GM12891 (cell line): ENCODE measurements at places on chromosomes 7 and 10.

GRCh38 chr7:105637755-105638154 lies 56.5 kb upstream of the EFCAB10 start:
- no peak for DNase-seq

GRCh38 chr7:2080060-2080387 lies 152.7 kb downstream of the MAD1L1 start:
- no peak for DNase-seq

- DNase-seq, result no peak
Observed at GRCh38 chr7:100017300-100017699, 1.9 kb downstream of the ZKSCAN1 start.

GRCh38 chr10:5518143-5518542 lies 6.6 kb upstream of the CALML3 start:
- no peak for DNase-seq

DNA sequence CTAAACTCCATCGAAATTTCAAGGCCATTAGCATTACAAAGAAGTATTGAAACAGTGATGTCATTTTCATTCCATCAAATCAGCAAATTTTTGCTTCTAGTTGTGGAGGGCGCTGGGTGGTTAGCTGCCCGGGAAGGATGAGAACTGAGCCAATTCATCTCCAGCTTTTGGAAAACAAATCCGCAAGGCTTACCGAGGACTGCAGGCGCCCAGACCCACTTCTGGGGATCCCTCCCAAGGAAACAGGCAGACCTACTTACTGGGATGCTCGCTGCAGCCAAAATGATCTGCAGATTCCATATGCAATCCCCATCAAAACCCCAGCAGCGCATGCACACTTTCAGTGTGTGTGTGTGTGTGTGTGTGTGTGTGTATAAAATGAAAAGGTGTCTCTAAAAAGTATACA lies 19.2 kb downstream of the TNRC18 start:
- no peak for DNase-seq

DNA sequence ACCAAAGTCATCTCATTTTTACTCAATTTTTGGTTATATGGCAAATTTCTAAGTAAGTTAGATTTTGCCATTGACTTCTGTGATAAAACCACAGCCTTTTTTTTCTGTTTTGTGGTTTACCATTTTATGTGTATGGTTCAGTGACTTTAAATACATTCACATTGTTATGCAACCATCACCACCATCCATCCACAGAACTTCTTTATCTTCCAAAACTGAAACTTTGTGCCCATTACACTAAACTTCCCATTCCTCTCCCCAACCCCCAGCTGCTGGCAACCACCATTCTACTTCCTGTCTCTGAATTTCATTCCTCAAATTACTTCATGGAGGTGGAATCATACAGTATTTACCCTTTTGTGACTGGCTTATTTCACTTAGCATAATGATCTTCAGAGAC lies 280.4 kb upstream of the TCERG1L start:
- no peak for DNase-seq

DNA sequence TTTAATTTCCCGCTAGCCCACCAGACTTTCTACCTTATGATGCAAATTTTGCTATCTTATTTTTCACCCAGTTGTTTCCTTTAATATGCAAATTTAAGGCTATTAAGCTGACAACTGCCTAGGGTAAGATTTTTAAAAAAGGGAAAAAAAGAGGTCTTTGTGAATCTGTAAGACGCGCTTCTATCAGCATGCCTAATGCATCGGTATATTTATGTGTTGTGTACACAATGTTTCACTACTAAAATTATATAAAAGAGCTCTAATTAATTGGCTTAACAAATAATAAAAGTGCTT lies 386.6 kb downstream of the KIF20B start:
- no peak for DNase-seq

DNA sequence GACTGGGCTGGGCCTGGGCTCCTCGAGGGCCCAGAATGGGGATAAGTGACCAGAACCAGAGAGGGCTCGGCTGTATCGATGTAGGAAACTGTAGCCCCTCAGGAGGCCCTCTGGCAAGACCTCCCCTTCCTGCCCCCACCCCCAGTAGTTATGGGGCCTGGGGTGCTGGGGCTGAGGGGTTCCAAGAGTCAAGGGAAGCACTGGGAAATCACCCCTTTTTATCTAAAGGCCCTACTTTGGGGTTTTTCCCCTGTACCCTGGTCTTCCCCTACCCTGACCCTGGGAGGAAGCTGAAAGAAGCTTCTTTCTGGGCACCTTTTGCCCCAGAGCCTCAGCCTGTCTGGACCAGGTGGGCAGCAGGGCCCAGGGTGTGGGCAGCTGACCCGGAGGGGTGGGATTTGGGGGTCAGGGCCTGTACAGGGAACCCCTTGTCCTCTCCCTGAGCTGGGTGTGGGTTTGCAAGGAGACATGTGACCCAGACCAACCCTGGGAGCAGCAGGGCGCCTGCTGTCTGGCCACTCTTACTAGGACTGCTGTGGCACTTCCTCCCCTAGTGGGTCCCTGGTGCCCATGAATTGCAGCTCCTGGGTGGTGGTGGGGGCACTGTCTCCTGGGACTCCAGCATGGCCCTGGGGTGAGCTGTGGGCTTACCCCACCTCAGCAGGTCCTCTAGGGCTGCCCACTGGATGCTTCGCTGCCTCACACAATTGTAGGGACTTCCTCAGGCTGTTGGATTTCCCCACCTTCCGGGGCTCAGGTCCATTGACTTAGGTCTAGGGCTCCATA lies 1.5 kb downstream of the IRF5 start:
- DNase-seq, result no peak
